Upper lobe of right lung (tissue), 1 donor: ENCODE measurements at places on chromosomes 7 and 10.

- DNase-seq: no peak
Observed at GRCh38 chr10:43890124-43890523, 241.4 kb upstream of the ZNF32 start.

GRCh38 chr10:6185039-6185716, 17.6 kb upstream of the PFKFB3 start:
- peak; percentile 34 for DNase-seq

GRCh38 chr10:126588024-126588423, 82.5 kb downstream of the C10orf90 start:
- no peak for DNase-seq

- peak; percentile 94 for DNase-seq
Observed at GRCh38 chr10:102644646-102645387, 538 bp downstream of the TRIM8 start.

DNA sequence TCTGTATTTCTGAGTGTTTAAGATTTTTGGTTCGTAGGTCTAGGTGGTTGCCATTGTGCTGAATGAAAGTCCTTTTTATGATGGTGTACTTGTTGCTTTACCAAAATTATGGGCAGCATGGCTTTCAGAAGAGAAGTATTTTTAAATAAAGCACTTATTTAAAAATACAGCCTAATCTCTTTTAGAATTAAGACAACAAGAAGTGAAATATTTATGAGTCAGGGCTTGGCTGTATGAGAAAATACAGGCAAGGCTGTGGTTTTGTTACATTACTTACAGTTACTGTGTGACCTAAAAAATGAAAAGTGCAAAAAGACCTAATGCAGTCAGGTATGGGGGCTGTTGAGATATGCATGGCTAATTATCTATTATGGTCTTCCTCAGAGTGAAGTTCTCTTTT, 185.2 kb upstream of the PPP1R3A start:
- DNase-seq: no peak

GRCh38 chr7:106086062-106086461, 26.1 kb downstream of the SYPL1 start:
- DNase-seq: no peak

DNA sequence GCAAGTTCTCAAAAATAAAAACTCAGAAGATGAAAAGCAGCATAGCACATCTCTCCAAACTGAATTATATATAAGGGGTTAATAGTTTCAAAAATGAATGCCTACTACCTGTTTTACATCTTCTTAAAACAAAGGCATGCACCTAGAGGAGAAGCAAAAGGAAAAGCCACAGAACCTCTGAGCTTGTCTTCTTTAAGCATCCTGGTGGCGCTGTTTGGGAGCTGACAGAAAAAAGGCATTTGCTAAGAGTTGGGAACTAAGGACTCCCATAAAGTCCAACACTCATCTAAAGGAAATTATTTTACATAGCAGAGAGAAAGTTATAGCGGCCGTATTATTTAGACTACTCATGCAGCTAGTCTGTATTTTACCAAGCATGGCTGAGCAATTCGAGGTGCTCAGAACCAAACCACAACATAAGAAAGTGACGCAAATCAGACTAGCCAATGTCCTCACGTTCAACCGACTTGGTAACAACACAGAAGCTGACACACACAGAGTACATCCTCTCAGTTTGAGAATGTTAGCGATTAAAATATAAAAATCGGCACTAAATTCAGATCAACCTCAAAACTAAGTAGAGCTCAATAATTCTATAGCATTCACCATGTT, 38.8 kb downstream of the PTN start:
- no peak for DNase-seq

GRCh38 chr7:46695051-46695708, 774.1 kb upstream of the IGFBP3 start:
- DNase-seq: no peak

GRCh38 chr10:109895095-109895818, 28.1 kb downstream of the XPNPEP1 start:
- DNase-seq: no peak

DNA sequence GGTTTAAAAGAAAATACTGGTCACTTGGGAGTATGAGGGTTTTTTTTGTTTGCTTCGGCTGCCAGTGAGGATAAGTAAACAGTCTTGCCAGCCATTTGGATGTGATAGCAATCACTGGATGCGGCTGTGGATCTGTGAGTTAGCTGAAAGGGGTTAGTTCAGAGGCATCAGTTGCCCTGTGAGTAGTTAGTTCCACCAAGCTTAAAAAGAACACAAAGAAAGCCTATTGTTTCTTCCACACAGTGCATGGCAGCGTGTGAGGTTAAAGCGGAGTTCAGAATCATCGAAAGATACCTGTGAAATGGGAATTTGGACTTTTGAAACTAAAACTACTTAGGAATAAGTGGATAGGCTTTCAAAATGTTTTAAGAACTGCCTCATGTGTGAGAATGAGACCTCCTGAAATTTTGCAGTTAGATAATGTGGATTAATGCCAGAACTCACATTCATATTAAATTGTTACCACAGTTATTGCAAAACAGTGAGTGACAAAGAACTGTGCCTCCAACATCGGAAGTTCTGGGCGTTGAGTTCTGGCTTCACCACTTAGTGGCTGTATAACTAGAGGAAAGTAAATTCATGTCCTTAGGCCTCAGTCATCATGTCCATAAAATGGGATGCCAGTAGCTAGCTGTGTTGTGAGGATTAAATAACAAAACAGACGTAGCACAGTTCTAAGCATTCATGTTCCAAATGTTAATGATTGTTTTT, 31.3 kb downstream of the KIAA1217 start:
- DNase-seq: no peak

DNA sequence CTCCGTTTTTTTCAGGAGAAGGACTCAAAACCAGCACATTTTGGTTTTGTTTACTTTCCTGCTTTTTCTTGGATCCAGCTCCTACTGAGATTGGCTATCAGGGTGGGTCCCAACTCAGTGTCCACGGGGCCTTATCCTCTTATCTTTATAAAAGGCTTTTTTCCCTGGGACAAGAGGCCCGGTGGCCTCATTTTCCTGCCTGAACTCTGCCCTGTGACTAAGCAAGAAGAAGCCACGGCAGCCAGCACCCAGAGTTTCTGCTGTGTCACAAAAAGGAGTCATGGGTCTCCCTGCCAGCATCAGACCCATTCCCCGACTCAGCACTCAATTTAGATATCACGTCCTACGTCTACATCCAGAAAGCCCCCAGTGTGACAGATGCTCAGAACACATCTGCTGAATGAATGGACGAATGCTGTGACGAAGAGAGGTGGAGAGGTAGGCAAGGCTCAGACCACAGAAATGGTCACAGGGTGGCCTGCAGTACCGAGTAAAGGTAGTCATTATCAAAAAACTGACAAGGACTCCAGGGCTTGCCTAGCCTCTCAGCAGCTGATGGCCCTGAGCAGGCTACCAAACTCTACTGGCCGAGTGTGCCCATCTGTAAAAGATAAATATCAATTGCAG, 16.7 kb downstream of the DLG5 start:
- DNase-seq: no peak

GRCh38 chr10:48693206-48693605, 8.5 kb downstream of the WDFY4 start:
- no peak for DNase-seq

DNA sequence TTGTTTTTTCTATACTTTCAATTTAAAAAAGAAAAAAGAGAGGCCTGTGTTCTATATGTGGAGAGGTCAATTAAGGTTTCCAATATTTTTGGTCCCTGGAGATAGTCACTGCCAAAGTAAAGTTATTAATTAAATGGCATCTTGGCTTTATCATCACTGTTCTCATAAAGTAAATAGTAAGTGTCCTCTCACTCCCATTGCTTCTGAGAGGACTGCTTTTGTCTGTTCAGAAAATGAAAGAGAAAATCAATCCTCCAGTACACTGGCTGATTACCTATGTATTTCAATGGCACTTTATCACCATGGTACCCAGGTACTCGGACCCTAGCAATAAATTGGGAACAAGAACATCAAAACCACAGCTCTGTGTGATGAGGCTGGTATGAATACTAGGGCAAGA, 94.0 kb downstream of the RNLS start:
- DNase-seq: no peak

- DNase-seq: no peak
Observed at GRCh38 chr7:29030781-29031275, 72.7 kb upstream of the TRIL start.

- no peak for DNase-seq
Observed at GRCh38 chr7:12768948-12769347, 81.5 kb downstream of the ARL4A start.

GRCh38 chr7:94052398-94053180, 48.4 kb upstream of the BET1 start:
- no peak for DNase-seq

- no peak for DNase-seq
Observed at GRCh38 chr7:40244226-40244625, 109.4 kb downstream of the SUGCT start.

DNA sequence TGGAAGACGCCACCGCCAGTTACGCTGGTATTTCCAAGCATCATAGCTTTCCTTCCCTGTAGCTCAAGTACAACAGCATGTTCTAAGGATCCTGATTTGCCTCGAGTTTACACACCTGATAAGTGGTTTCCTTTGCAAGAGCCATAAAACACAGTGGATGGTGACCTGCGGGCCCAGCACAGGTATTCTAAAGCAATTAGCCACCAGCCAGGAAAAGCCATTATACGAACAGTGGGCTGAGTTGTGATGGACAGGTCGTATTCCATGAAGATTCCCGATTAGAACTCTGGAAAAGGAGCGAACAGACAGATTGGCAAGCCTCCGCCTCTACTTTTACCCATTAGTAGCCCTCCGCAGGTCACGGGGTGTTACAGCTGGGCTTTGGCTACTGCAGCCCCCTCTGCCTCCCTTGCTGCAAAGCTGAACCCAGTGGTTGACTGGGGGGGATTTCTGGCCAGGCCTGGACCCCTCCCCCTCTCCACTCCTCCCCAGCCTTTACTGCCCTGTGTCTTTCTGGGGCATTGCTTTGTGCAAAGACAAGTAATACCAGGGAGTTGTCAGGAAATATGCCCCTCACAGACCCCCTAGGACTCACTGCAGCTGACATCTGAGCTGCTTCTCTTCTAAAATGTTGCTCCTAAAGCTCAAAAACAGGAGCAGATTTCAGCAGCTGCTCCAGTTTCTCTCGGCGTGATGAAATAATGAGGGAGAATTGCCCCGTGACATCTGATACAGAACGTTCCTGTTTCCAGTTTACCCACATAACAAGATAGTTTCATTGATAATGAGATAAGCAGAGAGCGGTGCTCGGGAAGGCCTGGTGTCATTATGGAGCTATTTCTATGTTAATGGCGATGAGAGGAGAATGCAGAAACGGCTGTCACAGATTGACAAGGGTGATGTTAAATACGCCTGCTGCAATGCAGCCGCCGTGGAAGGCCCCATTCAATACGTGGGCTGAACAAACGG, 214.4 kb downstream of the CCSER2 start:
- DNase-seq: no peak

GRCh38 chr7:81154565-81154964, 235.7 kb upstream of the SEMA3C start:
- no peak for DNase-seq

DNA sequence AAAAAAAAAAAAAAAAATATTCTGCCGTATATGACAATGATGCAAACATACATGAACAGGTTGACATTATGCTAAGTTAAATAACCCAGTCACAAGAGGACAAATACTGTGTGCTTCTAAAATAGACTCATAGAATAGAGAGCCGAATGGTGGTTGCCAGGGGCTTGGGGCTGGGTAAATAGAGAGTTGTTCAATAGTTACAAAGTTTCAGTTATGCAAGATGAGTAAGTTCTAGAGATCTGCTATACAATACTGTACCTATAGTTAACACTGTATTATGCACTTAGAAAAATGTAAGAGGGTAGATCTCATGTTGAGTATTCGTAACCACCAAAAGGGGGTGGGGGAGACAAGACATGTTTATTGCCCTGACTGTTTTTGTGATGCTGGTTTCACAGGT, 77.1 kb upstream of the GNAI1 start:
- no peak for DNase-seq

- DNase-seq: peak; percentile 92
Observed at GRCh38 chr10:110501142-110501937, 3.6 kb downstream of the DUSP5 start.

DNA sequence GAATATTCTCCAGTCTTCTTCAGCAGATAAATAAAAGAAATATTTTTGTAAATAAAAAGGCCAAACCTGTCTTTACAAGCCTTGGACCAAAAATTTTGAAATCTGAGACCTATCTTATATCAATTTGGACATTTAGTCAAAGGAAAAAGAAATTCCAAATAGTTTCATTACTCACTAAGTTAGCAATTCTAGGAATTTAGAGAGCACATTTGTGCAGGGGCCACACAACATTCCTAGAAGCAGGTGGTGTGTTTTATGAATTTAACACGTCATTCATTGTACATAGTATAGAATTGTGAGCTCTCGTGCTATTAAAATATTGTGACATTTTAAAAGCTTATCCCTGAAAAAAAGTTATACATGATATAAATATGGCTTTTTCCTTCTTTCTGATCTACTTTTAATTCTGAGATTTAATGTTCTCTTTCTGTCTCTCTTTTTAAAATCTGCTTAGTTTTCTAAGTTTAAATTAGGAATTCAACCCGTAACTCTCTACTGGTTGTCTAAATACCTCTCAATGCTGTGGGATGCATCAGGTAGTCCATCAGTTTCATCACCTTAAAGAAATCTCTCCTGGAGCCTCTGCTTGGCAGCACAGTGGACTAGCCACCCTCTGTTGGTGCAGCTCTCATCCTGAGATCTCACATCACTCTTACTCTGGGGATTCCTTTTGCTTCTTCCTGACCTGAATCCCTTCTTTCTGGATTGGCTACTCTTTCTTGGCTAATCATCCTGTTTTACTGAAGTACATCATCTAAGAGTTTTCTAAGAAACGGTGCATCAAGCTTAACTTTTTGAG, 124.5 kb downstream of the SEMA3E start:
- DNase-seq: no peak

DNA sequence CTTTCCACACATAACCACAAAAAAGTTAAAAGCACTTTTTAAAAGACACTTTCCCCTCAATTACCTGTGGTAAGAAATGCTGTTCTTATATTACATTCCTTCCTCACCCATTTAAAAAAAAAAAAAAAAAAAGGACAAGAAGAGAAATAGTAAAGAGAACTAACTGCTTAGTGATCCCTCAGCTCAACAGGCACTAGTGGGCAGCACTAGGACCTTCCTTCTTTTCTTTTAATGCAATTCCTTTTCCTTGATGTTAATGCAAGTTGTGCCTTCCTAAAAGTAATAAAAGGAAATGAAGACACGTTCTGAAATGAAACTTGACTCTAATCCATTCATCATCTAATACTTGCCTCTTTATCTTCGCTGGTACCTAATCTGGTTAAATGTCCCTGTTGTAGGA, 189.7 kb downstream of the TCF7L2 start:
- no peak for DNase-seq

DNA sequence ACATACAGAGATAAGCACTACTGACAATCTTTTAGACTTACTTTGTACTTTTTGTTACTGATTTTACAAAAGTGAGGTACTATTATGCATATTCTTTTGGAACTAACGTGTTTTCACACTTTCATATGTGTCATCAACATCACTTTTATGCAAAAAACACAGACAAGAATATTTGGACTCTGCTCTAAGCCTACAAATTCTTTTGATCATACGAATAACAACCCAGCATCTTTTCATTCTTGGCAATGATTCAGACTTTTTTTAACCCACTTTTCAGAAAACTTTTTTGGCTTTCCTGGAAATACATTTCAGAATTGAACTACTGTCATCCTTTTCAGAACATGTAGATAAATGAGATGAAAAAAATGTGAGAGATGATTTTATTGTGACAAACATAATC, 30.2 kb downstream of the USP6NL start:
- DNase-seq: no peak
